ENCODE measurements at places on chromosomes 6 and 20.

GRCh38 chr20:33567949-33568348 is 78.1 kb downstream of the CBFA2T2 start:
- DNase-seq: no peak

DNA sequence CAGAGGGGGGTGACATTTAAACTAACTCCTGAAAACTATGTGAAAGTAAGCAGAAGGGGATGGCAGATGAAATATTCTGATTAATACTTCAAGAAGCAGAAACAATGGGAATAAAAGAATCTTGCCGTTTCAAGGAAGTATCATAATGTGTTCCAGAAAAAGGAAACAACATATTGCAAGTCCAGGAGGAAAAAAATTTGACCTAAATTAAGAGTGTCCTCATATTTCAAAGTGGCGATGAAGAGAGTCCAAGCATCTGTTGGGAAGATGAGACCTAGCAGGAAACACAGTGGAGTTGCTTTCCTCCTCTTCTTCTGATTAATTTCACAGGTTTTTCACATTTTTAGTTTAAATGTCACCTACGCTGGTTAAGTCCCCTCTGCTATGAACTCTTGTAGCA is 45.6 kb upstream of the TNFAIP3 start:
- DNase-seq: no peak

DNA sequence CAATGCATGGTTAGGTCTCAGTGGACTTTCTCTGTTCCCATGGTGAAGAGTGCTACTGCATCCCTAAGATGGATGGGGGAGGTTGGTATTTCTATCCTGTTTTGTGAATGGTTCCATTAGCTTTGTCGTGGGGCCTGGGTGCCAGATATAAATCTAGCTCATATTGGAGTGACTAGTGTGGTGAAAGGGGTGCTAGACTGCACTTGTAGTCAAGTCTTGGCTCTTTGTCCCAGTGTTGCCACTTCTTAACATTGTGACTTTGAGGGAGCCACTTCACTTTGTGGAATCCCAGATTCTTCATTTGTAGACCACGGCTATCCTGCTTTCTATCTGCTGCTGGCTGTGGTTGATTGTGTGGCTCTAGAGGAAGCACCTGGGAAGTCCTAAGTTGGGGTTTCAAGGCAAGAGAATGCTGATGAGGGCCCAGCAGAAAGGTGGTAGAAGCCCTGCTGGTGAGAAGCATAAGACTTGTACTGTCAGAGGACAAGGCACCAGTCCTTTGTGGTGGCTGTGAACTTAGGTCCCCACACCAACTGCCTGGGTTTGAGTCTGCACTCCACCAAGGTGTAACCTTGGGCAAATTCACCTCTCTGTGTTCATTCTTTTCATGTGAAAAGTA is 44.1 kb downstream of the VAPB start:
- no peak for DNase-seq

- DNase-seq: no peak
Observed at GRCh38 chr6:161218222-161218621, 55.6 kb downstream of the AGPAT4 start.

DNA sequence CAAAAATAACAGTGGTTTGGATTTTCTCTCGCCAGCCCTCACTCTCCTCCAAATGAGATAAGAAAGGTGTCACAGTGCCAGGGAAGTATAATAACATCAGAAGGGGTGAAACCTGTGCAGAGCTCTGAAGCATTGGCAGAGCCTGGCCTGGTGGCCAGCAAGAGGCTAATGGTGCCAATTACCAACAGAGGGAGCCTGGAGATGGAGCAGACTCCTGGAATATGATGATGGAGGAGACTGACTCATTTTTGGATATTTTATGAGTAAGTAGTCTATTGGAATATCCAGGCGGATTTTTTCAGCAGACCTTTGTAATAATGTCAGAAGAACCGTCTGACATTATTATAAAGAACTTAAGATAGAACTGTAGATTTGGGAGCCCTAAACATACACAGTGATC is 442.6 kb upstream of the MARCKS start:
- DNase-seq: no peak

- DNase-seq: no peak
Observed at GRCh38 chr6:140636908-140637402, 1262.5 kb upstream of the CITED2 start.

- DNase-seq: no peak
Observed at GRCh38 chr6:105779110-105779509, 307.0 kb upstream of the PRDM1 start.

DNA sequence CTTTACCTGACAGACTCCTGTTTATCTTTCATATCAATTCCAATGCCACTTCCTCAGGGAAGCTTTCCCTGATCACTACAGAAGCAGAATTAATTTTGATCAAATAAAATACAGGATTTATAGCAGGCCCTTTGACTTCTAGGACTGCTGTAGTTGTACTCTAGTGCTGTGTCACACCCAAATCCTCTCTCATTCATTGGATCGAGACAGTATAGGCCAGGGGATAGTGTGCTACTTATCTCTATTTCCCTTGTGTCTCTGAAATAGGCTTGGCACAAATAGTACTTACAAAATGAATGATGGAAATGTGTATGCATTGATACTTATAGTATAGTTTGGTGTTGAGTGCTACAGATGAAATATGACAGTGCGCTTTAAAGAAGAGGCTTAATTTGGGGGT is 19.8 kb downstream of the RALY start:
- DNase-seq: no peak

DNA sequence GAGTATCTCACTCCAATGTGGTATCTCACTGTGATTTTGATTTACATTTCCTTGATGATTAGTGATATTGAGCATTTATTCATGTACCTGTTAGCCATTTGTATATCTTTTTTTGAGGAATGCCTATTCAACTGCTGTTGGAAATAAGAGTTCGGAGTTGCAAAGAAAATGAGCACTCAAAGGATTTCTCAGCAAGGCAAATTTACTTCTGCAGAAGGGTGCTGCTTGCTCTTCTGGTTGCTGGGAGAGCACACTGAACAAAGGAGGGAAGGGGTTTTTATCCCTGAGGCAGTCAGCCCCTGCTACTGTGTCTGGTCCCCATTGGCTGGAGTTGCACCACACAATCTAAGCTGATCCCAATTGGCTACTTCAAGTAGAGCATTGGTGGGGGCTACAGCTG is 822.4 kb upstream of the ADGRB3 start:
- no peak for DNase-seq

DNA sequence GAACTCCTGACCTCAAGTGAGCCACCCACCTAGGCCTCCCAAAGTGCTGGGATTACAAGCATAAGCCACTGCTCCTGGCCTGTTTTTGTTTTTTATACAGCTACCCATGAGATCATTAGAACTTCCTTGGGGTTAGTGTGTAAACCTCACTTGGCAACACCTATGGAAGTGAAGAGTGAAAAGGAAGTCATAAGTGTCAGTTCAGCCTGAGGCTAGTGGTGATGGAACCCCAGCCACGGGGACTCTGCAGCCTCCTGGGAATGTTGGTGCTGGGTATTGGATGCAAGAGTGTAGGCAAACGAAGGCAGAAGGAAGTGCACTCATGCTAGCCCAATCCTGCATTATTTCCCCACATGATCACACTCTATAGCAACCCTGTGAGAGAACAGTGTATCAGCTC is 33.6 kb upstream of the FUCA2 start:
- DNase-seq: no peak

DNA sequence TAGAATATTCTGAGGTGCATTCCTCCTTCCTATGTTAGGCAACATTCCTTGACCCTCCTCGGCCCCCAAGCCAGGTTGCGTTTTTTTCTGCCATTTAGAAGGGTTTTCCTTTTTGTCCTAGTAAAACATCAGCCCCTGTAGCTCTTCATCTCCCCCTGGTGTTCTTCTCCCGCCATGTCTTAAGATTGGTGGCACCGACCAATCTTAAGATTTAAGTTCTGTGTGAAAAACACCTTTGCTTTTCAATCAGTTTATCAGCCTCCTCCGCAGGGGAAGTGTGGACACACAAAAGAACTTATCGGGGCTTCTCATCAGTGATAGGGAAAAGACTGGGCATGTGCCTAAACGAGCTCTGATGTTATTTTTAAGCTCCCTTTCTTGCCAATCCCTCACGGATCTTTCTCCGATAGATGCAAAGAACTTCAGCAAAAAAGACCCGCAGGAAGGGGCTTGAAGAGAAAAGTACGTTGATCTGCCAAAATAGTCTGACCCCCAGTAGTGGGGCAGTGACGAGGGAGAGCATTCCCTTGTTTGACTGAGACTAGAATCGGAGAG is 719 bp upstream of the EDN1 start:
- DNase-seq: no peak

GRCh38 chr20:14445310-14445709 is 107.9 kb upstream of the FLRT3 start:
- no peak for DNase-seq

DNA sequence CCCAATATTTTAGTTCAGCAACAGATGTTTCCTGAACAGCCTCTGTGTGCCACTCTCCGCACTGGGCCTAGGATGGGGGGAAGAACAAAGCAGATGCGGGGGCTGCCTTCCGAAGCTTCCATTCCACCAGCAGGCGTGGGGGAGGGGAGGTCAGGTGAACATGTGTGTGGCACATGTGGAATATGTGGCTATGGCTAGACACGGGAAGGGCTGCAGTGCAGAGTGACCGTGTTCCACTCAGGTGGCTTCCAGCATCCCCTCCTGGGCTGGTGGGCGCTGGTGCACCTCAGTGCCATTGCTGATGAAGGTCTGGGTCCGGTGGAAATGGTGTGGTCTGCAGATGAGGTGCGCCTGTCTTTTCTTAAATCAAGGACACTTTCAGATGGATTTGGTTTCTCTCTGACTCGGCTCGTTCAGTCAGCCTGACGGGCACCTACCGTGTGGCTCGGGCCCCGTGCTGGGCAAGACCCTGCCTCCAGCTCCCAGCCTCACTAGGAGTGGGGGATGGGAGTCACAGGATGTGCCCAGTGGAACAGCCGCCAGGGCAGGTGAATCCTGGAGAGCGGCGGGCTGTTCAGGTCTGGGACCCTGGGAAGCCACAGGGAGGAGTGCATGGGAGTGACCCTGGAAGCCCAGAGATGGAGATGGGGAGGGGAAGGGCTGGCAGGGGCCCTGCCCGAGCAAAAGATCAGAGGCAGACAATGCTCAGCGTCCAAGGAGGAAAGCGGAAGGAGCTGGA is 111.0 kb downstream of the SYCP2 start:
- no peak for DNase-seq

DNA sequence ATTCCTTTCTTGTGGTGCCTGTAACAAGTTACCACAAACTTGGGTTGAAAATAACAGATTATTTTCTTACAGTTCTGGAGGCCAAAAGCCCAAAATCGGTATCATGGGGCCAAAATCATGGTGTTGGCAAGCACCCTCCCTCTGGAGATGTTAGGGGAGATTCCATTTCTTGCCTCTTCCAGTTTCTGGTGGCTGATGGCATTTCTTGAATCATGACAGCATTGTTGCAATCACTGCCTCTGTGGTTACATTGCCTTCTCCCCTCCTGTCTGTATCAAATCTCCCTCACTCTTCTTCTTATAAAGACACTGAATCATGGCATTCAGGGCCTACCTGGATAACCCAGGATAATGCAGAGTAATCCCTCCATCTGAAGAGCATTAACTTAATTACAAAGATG is 17.9 kb upstream of the TENT5A start:
- no peak for DNase-seq

DNA sequence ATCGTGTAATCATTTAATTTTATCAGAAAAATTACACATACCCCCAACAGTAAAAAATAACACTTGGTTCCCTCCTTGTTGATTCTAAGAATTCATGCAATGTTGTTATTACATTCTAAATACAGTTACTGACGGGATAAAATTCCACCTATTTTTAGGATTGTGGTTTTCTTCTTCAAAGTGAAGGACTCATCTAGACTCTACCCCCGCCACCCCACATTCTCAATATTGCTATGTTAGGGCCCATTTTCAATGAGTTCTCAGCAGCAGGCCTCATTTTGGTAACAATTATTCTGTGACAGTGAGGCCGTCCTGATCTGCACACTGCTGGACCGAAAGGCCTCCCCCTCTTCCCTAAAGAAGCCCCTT is 43.5 kb downstream of the PREX1 start:
- DNase-seq: no peak

GRCh38 chr6:46993846-46994245 is 48.3 kb downstream of the ADGRF1 start:
- DNase-seq: no peak

GRCh38 chr6:111564482-111564945 is 41.2 kb downstream of the TRAF3IP2 start:
- no peak for DNase-seq

- DNase-seq: no peak
Observed at GRCh38 chr20:47354714-47355488, 1.6 kb downstream of the ZMYND8 start.

- DNase-seq: no peak
Observed at GRCh38 chr20:24309596-24309995, 159.8 kb upstream of the SYNDIG1 start.

GRCh38 chr6:72820906-72821305 is 199.0 kb downstream of the KCNQ5 start:
- DNase-seq: no peak

DNA sequence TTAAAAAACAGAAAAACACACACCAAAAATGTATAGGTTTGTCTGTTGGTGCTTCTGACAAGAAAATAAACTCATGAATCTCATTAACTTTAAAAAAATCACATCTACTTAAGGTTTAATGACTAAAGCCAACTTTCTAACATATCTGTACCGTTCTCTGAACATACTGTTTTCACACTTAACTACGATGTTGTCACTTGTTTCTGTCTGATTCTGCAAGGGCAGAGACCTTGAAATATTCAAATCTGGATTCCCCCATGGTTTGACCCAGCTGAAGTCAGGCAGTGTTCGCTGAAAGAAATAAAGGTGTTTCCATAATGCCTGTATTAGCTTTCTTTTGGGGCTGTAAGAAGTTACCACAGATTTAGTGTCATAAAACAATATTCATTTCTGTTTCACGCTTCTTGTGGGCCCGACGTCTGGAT is 2.7 kb upstream of the ASXL1 start:
- DNase-seq: no peak

- DNase-seq: no peak
Observed at GRCh38 chr6:132790450-132790849, 8.0 kb downstream of the SLC18B1 start.

DNA sequence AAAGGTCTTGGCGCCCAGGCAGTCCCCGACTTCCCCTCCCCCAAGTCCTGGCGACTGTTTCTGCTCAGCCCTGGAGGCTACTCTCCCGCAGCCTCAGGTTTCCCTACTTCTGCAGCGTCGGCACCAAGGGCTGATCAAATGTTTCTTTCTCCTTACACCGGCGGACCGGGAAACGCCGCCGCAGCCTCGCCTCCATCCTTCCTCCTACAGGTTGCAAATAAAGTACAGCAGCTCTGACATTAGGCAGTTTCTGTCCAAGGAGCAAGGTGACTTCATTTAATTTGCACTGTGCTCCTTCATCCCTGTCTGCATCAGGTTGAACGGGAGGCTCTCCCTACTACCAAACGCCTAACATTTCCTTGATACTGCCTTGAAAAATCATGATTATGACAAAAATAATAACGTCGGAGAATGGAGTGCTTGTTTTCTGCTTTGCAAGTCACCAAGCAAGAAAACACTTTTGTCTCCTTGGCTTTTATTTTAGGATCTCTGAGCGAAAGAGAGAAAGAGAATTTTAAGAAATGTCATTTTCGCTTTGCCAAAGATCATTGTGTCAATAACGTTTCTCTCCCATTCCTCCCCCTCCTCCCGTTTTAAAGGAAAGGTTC is 1.0 kb downstream of the CLIC5 start:
- no peak for DNase-seq

GRCh38 chr6:107665382-107665781 is 158.7 kb downstream of the SCML4 start:
- DNase-seq: no peak
